Placental pericyte (primary cell): ENCODE measurements at places on chromosomes 16 and 17. TPM values are rescaled to one million over a fixed set of nuclear protein-coding genes. Genes with fewer than 3 reads are reported as not detected.

Gene AIPL1
- total RNA-seq = not detected in 2 replicates

Gene CEP112
- 6.8 and 8.3 TPM in 2 replicates for total RNA-seq

Gene CCL7
- 0.44 and 3.4 TPM in 2 replicates for total RNA-seq

Gene STH
- total RNA-seq = not detected in 2 replicates

Gene ABCA6
- total RNA-seq = 4.2 and 7.7 TPM in 2 replicates

Gene TNS4
- total RNA-seq = 0.14 TPM in 1 of 2 replicates, not detected in the other

Gene LPO
- 0.22 TPM in 1 of 2 replicates, not detected in the other for total RNA-seq

Gene CRHR1
- not detected in 2 replicates for total RNA-seq

Gene XAF1
- total RNA-seq = 41.4 and 108 TPM in 2 replicates

Gene FOXN1
- total RNA-seq = not detected in 2 replicates

Gene NOD2
- not detected in 2 replicates for total RNA-seq

Gene SNX20
- total RNA-seq = not detected in 2 replicates
